Activated CD4-positive, alpha-beta T cell treated with anti-CD3 and anti-CD28 coated beads for 36 hours (primary cell): ENCODE measurements at places on chromosomes 6 and 20. TPM values are rescaled to one million over a fixed set of nuclear protein-coding genes. Genes with fewer than 3 reads are reported as not detected.

MAFB gene
- total RNA-seq: not detected

TCP11 gene
- not detected for total RNA-seq

TBX18 gene
- total RNA-seq: not detected

CDH4 gene
- not detected for total RNA-seq

MATN4 gene
- 0.35 TPM for total RNA-seq

ZNF512B gene
- total RNA-seq: 12.6 TPM

- H3K4me3 ChIP-seq: no peak overlapping the region
- DNase-seq: no peak
- peaks cover 8% of the 10 kb centered on the region for H3K4me1 ChIP-seq
- H3K36me3 ChIP-seq: peaks cover 2% of the 10 kb centered on the region
These were observed 7.8 kb downstream of the ZBP1 start for GRCh38 chr20:57612436-57612835.

DNA sequence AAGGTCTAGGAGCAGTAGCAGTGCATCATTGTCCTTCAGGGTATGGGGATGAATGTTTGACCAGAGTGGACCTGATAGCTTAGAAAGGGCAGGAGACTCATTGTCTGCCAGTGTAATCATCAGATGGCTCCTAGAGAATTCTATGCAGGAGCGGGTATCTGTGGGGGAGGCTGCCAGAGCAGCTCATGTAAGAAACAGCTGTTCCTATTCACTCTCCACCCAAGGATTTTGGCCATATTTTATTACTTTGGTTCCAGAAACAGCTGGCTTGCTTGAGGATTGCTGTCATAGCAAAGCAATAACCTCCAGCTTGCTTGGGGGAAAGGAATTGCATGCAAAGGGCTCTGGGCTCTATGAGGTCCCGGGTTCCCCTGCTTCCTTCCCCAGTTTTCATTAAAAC, 44.1 kb downstream of the RALY start:
- DNase-seq: no peak
- peak overlapping the region; percentile 87 for H3K27ac ChIP-seq
- H3K27me3 ChIP-seq: no peaks in the 10 kb centered on the region
- H3K4me3 ChIP-seq: no peak overlapping the region

- no peak for DNase-seq
- H3K27ac ChIP-seq: no peak overlapping the region
- H3K4me1 ChIP-seq: peaks cover 26% of the 10 kb centered on the region
- H3K4me3 ChIP-seq: no peak overlapping the region
- H3K27me3 ChIP-seq: peaks cover 3% of the 10 kb centered on the region
These were observed 143.2 kb downstream of the CEBPB start for GRCh38 chr20:50333812-50334211.

DNA sequence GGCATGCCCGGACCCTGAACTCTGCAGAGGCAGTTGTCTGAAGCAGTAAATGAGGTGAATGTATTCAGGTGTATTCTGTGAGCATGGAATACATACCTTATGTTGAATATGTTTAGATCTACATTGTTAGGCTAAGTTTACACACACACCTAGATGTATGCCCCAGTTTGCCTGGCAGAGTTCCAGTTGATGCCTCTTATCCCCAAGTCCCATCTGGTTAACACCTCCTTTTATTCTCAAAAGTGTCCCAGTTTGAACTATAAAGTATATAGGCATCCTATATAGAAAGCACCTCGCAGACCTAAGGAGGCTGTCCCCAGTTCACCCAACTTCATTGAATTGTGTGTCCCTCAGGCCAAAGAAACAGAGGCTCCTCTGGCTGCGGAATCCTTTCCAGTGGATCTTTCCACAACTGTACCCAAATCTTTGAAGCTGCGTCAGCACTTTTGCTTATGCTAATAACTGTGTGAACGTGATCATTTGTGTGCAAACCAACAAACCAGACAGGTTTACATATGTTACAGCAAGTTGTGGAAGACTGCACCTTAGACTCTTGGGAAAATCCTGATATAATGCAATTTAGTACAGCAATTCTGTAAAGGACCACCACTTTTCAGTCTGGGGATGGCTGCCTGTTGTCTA, 4.8 kb upstream of the DHX35 start:
- no peak overlapping the region for H3K4me3 ChIP-seq
- no peaks in the 10 kb centered on the region for H3K27me3 ChIP-seq
- H3K36me3 ChIP-seq: peaks cover 6% of the 10 kb centered on the region

DNA sequence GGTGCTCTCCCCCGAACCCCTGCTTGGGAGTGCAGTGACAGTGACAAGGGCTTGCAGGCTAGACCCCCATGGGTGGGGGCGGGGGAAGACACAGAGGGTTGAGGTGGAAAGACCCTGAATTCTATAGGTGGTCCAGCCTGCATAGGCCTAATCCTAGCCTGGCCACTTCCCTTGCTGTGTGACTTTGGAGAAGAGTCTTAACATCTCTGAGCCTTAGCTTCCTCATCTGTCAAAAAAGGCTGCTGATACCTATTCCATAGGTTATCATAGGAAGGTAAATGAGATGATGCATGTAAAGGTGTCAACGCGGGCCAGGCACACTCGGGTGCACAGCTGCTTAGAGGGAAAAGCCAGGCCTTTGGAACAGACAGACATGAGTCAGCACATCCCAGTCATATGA, 15.8 kb downstream of the BPIFB4 start:
- no peaks in the 10 kb centered on the region for H3K27me3 ChIP-seq
- no peak for DNase-seq
- no peak overlapping the region for H3K27ac ChIP-seq
- no peak overlapping the region for H3K4me3 ChIP-seq
- H3K4me1 ChIP-seq: peaks cover 2% of the 10 kb centered on the region

DNA sequence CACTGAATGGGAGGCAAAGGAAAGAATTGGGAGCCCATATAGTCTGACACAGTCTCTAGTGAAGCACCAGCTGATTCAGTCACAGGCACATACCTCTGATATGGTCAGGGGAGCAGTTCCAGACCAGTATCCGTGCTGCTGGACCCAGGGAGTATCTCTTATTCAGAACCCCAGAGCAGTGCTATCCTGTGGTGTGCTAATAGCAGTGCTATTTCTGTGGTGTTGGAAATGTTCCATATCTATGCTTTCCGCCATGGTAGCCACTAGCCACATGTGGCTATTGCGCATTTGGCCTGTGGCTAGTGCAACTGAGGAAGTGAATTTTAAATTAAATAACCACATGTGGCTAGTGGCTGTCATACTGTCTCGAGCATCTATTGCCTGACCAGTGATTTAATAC, 11.0 kb downstream of the SCUBE3 start:
- no peaks in the 10 kb centered on the region for H3K36me3 ChIP-seq
- H3K27ac ChIP-seq: no peak overlapping the region
- peaks cover 2% of the 10 kb centered on the region for H3K27me3 ChIP-seq

DNA sequence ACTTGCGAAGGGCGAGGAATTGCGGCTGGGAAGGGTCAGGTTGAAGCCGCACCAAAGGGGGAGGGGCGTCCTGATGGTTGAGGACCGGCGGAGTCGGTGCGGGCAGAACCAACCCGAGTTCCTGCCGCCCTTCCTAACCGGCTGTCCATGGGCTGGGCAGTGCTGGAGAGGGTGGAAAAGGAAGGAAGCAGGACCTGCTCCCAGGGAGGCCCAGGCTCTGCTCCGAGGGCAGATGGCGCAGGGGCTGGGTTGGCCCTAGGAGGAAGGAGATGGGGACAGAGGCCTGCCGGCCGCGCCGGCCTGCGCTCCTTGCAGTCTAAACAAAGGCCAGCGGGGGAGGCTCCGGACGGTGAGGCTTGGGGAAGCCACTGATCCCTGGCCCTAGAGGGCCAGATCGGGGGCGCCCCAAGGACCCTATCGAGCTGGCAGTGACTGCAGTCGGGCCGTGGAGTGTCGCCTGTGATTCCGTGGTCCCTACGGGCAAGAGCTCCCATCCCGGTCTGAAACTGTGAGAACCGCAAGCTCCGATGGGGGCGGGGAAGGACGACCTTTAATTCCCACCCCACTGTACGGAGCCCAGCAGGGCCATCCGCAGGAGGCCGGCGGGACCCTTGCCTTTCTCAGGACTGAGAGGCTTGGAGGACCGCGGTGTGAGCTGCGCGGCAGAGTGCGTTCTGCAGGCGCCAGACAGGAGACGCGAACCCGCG, 39.4 kb downstream of the YTHDF1 start:
- H3K27me3 ChIP-seq: peaks cover 34% of the 10 kb centered on the region
- H3K36me3 ChIP-seq: no peaks in the 10 kb centered on the region
- H3K4me3 ChIP-seq: no peak overlapping the region
- peaks cover 12% of the 10 kb centered on the region for H3K4me1 ChIP-seq
- no peak for DNase-seq

GRCh38 chr20:56517211-56517610, 7.3 kb upstream of the FAM209A start:
- DNase-seq: no peak
- no peak overlapping the region for H3K4me3 ChIP-seq
- no peaks in the 10 kb centered on the region for H3K4me1 ChIP-seq
- H3K36me3 ChIP-seq: peaks cover 76% of the 10 kb centered on the region

- no peak for DNase-seq
- no peaks in the 10 kb centered on the region for H3K4me1 ChIP-seq
- peaks cover 6% of the 10 kb centered on the region for H3K36me3 ChIP-seq
- H3K27me3 ChIP-seq: no peaks in the 10 kb centered on the region
- H3K27ac ChIP-seq: no peak overlapping the region
- no peak overlapping the region for H3K4me3 ChIP-seq
These were observed 29.7 kb upstream of the UFL1 start for GRCh38 chr6:96491926-96492325.

DNA sequence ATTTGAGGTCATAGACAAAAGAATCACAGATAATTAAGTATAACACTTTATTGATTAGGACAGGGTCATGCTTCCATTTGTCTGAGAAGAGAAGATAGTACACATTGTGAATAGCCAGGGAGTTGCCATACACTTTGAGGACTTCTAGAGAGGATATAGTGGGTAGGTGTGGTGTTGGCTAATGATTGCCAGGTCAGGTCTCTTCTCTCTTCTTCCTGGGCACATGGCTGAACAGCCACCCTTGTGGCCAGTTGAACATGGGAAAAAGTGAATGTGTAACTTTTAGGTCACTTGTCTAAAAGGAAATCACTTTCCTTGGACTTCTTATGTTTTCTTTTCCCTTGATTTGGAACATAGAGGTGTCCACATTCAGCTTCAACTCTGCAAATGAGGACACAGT, 772.1 kb upstream of the MAP3K7 start:
- no peaks in the 10 kb centered on the region for H3K27me3 ChIP-seq
- H3K27ac ChIP-seq: no peak overlapping the region
- DNase-seq: no peak
- no peak overlapping the region for H3K4me3 ChIP-seq
- no peaks in the 10 kb centered on the region for H3K4me1 ChIP-seq

DNA sequence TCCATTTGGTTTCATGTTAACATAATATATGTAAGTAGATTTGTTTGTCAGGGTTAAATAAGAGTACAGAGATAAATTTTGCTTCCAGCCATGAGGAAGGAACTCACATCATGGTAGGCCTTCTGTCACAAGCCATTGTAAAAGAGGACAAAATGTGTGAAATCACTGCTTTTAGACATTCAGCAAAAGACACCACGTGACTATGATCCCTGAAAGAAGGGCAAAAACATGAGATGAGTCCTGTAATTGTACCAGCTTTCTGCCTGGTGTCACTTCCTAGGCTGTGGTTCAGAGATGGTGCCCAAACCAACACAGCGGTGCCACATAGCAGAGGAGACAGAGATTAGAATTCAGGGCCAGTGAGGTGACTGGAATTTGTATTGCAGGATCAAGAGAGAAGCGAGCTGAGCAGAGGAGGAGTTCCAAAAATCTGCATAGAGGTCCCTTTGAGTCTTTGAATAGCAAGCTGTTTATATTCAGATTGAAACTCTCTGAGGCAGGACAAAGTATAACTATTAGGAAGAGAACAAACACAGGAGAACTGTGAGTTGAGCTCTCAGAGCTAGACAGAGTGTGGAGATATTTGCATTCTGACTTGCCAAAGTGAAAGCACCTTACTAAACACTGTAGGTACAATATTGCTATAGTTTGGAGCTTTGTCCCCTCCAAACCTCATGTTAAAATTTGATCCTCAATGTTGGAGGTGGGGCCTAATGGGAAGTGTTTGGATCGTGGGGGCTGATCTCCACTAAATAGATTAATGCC, 52.6 kb upstream of the PDE7B start:
- no peak overlapping the region for H3K27ac ChIP-seq
- H3K4me3 ChIP-seq: no peak overlapping the region
- no peaks in the 10 kb centered on the region for H3K27me3 ChIP-seq
- H3K4me1 ChIP-seq: peaks cover 1% of the 10 kb centered on the region

DNA sequence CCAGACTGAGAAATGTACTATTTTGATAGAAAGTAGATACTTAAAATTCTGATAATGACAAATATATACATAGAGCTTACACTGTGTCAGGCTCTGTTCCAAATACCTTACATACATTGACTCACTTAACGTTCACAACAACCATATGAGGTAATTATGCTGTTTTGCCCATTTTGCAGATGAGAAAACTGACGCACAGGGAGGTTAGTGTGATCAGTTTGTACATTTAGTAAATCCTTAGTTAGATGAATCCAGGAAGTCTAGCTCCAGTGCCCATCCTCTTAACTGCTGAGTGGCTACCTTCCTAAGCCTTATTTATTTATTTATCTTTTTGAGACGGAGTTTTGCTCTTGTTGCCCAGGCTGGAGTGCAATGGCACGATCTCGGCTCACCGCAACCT, 23.3 kb upstream of the GTF3C6 start:
- no peak overlapping the region for H3K4me3 ChIP-seq
- peaks cover 2% of the 10 kb centered on the region for H3K27me3 ChIP-seq

- DNase-seq: no peak
- no peak overlapping the region for H3K27ac ChIP-seq
These were observed 454.7 kb downstream of the TFAP2B start for GRCh38 chr6:51273228-51273961.

GRCh38 chr6:146819596-146820320, 221.0 kb downstream of the ADGB start:
- H3K4me3 ChIP-seq: no peak overlapping the region
- H3K27me3 ChIP-seq: peaks cover 11% of the 10 kb centered on the region
- no peaks in the 10 kb centered on the region for H3K4me1 ChIP-seq
- no peaks in the 10 kb centered on the region for H3K36me3 ChIP-seq
- DNase-seq: no peak

DNA sequence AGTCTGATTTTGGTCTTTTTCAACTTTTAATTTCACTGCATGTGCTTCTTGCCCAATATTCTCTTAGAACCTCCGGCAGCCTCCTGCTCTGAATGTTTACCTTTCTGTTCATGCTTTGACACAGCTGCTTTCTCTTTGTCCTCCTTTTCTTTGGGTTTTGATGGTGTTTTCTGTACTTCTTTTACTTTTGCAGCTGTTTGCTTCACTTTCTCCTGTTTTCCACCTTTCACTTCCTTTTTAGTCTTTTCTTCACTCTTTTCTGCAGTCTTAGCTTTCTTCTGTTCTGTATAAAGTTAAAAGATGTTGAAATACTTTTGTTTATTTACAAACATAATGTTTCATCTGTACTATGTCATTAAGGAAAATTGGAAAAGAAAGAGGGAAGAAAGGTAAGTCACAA, 133.1 kb downstream of the TRDN start:
- no peak overlapping the region for H3K27ac ChIP-seq
- H3K4me1 ChIP-seq: no peaks in the 10 kb centered on the region
- H3K4me3 ChIP-seq: no peak overlapping the region
- H3K27me3 ChIP-seq: no peaks in the 10 kb centered on the region
- no peaks in the 10 kb centered on the region for H3K36me3 ChIP-seq
- no peak for DNase-seq

- no peak overlapping the region for H3K27ac ChIP-seq
- no peak overlapping the region for H3K4me3 ChIP-seq
- H3K4me1 ChIP-seq: peaks cover 11% of the 10 kb centered on the region
- peaks cover 13% of the 10 kb centered on the region for H3K27me3 ChIP-seq
- no peak for DNase-seq
These were observed 63.6 kb downstream of the GCLC start for GRCh38 chr6:53481323-53481722.
